ENCODE measurements at places on chromosomes 7 and 10. TPM values are rescaled to one million over a fixed set of nuclear protein-coding genes. Genes with fewer than 3 reads are reported as not detected.

The RAMP3 gene
- 0.86 TPM for polyA plus RNA-seq

The AOC1 gene
- polyA plus RNA-seq, result not detected

The KCNH2 gene
- 4.1 TPM for polyA plus RNA-seq

The MINDY4 gene
- 2.2 TPM for polyA plus RNA-seq

The UTF1 gene
- not detected for polyA plus RNA-seq

The SH2D4B gene
- not detected for polyA plus RNA-seq

The PITX3 gene
- polyA plus RNA-seq, result 0.28 TPM

The AKR1C8 gene
- polyA plus RNA-seq, result not detected

The WAPL gene
- 18.8 TPM for polyA plus RNA-seq

The MAT1A gene
- polyA plus RNA-seq, result not detected

The SMKR1 gene
- polyA plus RNA-seq, result 4.8 TPM

The OR2A7 gene
- not detected for polyA plus RNA-seq

The OR13A1 gene
- not detected for polyA plus RNA-seq

The PTPRZ1 gene
- polyA plus RNA-seq, result 89.8 TPM

The PLXNA4 gene
- polyA plus RNA-seq, result 4.0 TPM

The PHYHIPL gene
- polyA plus RNA-seq, result 105 TPM
